SIG-M5 (cell line): ENCODE measurements at places on chromosomes 16 and 17.

DNA sequence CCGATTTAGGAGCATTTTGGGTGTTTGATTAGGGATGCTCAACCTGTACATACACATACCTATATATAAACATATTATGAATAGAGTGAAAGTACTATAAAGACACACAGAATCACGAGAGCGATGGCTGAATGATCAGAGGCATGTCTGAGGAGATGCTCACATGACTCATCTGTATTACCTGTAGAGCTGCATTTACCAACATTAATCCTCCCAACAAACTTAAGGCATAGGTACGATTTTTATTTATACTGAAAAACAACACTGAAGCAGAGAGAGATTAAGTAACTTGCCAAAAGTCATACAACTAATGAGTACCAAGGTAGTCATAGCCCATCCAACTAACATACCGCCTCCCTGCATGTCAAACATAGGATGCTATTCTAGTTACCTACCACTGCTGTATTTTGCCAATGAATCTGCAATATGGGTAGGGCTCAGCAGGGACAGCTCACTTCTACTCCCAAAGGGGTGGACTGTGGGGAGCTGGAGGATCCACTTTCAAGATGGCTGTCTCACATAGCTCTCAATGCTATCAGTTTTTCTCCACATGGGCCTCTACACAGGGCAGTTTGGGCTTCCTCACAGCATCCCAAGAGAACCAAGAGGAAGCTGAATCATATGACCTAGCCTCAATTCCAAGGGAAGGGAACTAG, 7.3 kb downstream of the CYB5D1 start:
- DNase-seq, result no peak

GRCh38 chr16:85042167-85042526, 14.6 kb downstream of the KIAA0513 start:
- no peak for DNase-seq

DNA sequence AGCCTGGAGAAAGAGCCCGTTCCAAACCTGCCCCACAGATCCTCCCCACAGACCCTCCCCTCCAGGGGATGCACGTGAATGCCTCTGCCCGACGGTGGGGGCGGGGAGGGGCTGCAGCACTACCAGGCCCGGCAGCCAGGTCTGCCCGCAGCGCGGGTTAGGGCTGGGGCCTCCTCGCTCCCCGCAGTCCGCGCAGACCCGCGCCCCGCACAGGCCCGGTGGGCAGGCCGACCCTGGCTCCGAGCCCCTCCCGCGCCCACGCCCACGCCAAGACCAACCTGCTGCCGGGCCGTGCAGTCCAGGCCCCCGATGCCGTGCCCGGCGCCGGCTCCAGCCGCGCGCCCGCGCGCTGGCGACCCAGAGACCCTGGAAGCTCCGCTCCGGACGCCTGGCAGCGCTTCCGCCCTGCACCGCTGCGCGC, at the start of gene RPUSD1:
TSS of gene RPUSD1 (minus strand) at position 404 of the 421 bp plus-strand sequence. CDS start 644 bp downstream, outside the sequence.
- no peak for DNase-seq

DNA sequence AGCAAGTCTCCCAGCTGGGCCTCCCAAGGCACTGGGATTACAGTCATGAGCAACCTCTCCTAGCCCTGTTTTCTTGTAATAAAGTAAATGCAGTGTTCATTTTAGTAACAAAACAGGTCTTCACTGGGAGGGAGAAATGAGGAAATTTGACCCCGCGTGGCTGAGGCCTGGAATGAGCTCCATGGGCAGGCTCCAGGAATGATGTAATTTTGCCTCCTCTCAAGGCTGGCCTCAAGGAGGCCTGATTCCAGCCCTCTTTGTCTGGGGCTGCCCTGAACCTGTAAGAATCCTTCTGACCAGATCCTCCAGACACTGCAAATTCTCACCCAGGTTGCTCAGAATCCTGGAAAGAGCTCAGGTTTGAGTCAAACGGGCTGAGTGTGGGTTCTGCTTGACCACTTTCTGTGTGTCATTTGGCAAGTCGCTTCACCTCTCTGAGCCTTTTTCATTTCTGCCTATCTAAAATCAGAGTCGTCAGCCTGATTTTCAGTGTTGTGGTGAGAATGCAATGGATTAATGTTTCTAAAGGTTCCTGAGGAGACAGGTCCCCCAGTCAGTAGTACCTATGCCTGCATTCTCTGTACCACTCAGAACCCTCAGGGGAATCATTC, 57.1 kb downstream of the RAB11FIP4 start:
- DNase-seq, result no peak

DNA sequence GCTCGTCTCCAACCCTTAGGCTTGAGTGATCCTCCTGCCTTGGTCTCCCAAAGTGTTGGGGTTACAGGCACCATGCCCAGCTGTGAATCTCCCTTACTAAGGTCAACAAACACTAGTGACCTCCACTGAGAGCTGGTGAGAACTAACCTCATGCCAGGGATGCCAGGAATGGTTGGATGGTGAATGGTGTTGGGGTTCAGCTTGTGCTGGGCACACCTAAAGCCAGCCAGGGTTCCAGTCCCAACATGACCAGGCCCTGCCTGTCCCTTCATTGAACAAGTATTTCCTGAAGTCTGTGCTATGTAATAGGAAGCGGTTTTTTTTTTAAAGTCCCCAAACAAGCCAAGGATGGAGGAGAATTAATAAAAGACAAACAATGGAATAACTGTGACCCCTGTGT, 56.0 kb upstream of the TOB1 start:
- no peak for DNase-seq

- DNase-seq, result no peak
These were observed 5.2 kb downstream of the HSDL1 start for GRCh38 chr16:84139628-84140258.

GRCh38 chr17:11935734-11936406, 61.4 kb downstream of the ZNF18 start:
- DNase-seq, result no peak

- no peak for DNase-seq
These were observed 136.3 kb downstream of the HS3ST3B1 start for GRCh38 chr17:14437176-14437575.

DNA sequence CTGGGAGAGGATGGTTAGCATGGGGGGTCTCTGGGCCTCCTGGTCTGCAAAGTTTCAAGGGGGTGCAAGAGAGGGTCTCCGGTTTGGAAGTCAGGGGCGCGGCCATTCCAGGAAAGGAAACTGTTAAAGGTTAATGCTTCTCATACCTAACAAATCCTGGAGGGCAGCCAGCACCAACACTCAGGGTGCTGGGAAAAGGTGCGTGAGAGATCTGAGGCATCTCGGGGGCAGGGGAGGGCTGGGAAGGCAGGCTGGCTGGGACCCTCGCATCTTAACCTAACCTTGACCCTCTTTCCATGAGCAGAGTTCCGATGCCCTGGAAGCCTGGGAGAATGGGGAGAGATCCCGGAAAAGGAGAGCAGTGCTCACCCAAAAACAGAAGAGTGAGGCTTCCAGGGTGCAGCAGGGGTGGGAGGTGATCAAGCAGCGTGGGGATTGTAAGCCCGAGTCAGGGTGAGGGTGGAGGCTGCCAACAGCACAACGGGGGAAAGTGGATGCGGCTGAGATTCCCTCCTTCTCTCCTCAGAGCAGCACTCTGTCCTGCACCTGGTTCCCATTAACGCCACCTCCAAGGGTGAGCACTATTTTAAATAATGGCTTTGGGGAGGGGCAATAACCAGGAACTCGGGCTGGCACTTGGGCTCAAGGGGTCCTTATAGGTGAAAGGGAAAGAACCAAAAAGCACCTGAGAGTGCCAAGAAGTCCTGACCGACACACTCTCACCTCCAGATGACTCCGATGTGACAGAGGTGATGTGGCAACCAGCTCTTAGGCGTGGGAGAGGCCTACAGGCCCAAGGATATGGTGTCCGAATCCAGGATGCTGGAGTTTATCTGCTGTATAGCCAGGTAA, 996 bp downstream of the TNFSF13 start:
- no peak for DNase-seq

DNA sequence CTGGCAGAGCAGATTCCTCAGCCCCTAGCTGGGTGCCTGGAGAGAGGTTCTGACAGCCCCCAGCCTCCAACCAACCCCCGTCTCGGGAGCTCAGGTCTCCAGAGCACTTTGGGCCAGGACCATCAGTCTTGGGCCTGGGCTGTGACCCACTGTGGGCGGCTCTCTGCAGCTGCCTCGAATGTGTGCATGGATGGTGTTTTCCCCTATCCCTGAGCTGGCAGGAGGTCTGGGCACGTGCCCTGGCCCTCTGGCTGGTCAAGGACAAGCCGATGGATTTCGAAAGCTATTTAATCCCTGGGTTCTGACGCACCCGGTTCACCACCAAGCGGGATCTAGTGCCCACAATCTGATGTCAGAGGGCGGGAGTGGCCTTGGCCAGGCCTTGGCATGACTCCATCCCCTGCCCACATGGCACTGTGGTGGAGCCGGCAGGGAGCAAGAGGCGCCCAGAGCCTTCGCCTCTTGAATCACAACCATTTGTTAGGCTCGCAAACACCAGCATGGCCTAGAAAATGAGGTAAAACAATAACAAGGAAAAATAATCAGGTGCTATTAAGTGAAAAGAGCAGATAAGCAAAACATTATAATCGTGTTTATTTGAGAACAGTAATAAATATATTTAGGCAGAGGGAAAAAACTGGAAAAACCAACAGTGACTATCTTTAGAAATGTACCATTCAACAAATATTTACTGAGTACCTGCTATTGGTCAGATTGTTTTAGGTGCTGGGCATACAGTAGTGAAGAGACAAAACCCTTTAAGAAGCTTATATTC, 69.3 kb upstream of the TOB1 start:
- DNase-seq, result no peak

GRCh38 chr17:76141212-76142038, at the start of gene FOXJ1:
TSS of gene FOXJ1 (minus strand) at chr17:76141245. CDS start at chr17:76140395, 850 bp downstream.
- peak; percentile 19 for DNase-seq

GRCh38 chr16:50068550-50068949, 2.8 kb downstream of the HEATR3 start:
- DNase-seq, result no peak

DNA sequence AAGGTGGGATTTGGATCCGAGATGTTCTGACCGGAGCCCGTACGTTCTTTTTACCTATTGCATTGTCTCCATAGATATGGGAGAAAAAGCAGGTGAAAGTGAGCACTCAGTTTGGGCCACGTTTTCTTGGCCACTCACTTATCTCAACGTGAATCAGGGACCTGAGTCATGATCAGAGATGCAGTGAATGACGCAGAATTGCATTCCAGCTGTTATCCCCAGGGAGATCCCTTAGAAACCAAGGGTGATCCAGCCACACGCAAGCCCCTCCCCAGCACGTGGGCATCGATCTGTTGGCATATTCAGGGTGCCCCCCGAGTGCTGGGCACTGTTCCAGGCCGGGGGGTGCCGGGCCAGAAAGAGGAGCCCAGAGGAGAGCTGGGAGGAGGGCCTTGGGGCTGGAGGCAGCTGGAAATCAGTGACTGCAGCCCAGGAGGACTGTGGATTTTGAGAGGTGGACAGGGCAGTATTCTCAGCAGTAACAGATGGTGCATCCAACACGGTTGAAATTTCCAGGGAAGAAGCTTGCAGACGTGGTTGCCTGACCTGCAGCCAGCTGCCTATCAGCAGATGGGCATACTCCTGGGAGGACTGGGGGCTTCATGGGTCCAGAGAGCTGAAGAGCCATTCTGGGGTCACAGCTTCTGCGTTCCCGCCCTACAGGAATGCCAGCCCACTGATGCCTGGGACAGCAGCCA, 87.2 kb upstream of the CACNG5 start:
- DNase-seq, result no peak

DNA sequence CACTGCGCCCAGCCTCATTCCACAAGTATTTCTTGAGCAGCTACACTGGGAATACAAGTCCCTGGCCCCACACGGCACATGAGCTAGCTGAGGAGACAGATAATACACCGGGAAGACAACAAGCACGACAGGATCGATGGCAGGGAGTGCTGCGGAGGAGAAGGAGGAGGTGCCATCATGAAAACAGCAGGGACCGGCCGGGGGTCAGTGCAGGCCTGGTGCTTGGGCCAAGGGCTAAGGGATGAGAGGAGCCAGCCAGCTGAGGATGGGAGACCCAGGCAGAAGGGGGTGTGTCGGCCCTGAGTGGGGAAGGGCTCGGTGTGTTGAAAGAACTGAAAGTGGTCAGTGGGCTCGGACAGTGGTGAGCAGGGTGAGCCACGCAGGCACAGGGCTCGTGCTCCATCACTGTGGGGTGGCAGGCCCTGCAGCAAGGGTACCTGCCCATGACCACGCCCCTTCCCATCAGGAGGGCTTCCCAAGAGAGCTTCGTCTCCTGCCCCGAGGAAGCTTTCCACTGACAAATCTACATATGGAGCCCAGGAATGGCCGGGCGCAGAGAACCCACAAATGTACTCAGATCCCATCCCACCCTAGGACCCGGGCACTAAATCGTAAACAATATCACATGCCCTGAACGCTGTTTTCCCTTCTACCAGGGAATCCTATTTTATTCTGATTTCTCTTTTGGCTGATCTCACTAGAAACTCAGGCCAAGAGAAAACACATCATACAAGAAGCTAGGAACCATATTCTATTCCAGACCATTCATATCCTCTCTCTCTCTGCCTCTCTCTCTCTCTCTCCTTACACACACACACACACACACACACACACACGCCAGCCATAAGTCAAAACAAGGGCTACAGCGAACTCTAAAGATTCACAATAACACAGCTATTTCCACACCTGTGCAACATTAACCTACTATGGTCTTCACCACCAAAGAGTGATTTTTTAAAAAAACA, 50.7 kb upstream of the TNRC6C start:
- DNase-seq, result no peak

DNA sequence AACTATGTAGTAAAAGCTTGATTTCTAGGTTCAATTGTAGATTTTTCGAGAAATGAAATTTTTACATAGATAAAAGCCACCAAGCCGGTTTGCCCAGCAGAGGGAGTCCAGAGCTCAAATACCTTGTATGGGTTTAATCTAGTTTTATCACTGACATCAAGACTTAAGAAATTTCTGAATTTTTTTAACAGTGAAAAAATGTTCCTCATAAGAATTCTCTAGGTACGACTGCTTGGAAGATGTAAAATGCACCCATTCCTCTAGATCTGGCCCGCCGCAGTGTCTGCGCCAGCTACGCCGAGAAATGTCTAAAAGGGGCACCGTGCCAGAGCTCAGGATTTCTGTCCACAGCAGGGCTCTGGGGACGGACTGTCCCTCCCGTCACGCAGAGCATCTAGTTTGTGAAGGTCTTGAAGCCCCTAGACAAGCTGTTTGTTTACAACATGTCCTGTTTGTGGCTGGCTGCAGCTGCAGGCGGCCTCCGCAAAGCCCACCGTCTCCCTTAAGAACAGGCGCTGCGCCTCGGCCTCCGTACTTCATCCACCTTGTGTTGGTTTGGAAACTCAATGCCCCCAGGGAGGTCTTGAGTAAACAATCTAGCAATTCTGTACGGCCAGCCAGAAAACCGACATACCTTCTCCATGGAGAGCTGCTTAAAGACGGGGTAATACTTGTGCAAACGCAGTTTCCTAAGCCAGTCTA, 24.8 kb downstream of the MAP1LC3B start:
- no peak for DNase-seq

DNA sequence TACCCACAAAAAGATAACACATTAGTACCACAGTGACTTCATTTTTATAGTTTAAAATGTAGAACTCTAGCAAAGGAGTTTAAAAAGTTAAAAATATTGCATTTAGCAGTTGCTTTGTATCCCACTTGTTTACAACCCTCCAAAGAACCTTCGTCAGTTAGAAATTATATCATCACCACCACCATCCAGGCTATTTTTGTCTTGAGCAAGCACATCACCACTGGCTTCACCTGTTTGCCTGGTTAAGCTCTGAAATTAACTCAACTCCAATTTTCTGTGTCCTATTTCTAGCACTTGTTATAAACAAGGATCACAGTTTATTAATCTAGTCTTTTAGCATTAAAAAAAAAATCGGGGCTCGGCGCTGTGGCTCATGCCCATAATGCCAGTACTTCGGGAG, 6.1 kb downstream of the GLYR1 start:
- no peak for DNase-seq

- no peak for DNase-seq
These were observed 12.0 kb upstream of the EVPL start for GRCh38 chr17:76039121-76039520.
